Posterior cingulate gyrus (tissue), 11 donors: ENCODE measurements at places on chromosomes 16 and 17.
A peak's percentile ranks its signal among the peaks of the same experiment; 100 is the strongest.

DNA sequence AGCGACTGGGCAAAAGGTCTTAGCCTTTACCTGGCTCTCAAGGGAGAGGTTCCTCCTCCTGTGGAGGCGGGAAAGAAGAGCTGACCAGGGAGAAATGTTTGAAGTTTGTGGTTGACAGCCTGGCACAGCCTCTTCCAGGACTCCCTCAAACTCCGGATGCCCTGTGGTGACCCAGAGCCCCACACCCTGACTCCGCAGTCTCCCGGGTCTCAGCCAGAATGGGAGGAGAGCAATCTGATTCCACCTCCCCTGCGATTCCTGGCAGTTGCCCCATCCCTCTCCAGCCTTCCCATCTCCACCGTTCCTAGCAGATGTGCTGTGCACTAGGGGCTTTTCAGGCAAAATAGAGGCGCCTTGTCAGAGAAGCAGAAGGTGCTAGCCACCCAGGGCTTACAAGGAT is 5.5 kb upstream of the DNAI2 start:
- no peak for DNase-seq

- no peak for DNase-seq
These were observed 1.5 kb downstream of the SOCS7 start for GRCh38 chr17:38353086-38353604.

- DNase-seq = no peak
These were observed 70.7 kb upstream of the GNAO1 start for GRCh38 chr16:56120447-56121155.

DNA sequence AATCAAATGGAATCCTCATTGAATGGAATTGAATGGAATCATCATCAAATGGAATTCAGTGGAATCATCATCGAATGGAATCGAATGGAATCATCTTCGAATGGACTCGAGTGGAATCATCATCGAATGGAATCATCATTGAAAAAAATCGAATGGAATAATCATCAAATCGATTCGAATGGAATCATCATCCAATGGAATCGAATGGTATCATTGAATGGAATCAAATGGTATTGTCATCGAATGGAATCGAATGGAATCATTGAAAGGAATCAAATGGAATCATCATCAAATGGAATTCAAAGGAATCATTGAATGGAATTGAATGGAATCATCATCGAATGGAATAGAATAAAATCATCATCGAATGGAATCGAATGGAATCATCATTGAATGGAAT is 619.3 kb downstream of the TP53TG3F start:
- DNase-seq = no peak

DNA sequence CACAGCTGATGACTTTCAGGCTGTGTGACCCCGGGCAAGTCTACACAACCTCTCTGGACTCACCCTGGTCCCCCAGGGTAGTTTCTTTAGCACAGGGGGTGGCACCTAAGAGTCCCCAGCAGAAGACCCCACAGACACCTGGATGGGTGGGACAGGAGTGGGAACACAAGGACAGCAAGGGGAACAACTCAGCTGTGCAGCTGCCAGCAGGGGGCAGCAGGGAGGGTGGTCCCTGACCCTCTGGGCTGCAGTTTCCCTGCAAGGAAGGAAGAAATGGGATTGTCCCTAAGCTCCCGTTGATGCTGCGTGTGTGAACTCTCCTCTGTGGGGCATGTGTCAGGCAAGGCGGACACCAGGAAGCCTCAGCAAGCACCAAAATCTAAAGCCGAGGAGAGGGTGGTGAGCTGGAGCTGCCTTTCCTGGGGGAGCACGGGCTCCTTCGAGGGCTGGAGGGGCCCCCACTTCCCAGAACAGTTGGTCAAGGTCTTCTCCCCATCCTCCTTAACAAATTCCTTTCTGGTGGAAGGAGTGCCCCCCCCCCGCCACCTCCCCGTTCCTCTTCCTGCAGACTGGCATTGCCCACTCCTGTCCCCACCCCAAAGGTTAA is 24.1 kb upstream of the CDH5 start:
- no peak for DNase-seq

GRCh38 chr17:29613352-29613837 is 9.3 kb downstream of the CORO6 start:
- DNase-seq = peak; percentile 92

DNA sequence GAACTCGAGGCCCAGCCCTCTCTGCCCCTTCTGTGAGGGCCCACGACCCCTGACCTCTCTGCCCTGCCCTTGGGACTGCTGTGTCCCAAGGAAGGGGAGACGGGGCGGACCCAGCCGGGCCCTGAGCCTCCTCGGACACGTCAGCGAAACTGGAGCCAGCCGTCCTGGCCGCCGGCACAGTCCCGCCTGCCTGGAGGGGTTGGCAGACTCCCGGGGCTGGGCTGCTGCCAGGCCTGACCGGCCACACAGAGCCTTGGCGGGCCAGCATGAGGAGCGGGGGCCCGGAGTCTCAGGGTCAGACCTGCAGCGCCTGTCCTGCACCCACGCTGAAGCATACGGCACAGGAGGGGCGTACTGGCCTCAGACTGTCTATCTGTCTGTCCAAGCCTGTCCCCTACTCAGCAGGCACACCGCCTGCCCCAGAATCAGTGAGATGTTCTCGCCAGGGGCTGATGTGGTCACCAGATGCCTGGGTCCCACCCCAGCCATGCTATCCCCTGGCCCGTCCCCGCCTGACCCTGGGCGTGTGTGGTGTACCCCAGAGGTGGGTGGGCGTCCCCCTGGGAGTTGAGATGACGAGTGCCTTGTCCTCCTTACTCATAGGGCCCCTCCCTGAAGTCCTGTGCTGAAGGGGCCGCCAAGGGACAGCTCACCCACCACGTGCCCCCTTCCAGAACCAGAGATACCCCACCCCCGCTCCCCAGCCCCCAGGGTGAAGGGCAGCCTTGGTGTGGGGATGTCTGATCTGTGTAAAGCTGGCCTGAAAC is 4.7 kb downstream of the VASN start:
- DNase-seq = peak; percentile 95

GRCh38 chr17:39244600-39245570 is 19.1 kb upstream of the STAC2 start:
- peak; percentile 88 for DNase-seq

- DNase-seq = no peak
These were observed 12.4 kb downstream of the C17orf50 start for GRCh38 chr17:35773129-35773528.

DNA sequence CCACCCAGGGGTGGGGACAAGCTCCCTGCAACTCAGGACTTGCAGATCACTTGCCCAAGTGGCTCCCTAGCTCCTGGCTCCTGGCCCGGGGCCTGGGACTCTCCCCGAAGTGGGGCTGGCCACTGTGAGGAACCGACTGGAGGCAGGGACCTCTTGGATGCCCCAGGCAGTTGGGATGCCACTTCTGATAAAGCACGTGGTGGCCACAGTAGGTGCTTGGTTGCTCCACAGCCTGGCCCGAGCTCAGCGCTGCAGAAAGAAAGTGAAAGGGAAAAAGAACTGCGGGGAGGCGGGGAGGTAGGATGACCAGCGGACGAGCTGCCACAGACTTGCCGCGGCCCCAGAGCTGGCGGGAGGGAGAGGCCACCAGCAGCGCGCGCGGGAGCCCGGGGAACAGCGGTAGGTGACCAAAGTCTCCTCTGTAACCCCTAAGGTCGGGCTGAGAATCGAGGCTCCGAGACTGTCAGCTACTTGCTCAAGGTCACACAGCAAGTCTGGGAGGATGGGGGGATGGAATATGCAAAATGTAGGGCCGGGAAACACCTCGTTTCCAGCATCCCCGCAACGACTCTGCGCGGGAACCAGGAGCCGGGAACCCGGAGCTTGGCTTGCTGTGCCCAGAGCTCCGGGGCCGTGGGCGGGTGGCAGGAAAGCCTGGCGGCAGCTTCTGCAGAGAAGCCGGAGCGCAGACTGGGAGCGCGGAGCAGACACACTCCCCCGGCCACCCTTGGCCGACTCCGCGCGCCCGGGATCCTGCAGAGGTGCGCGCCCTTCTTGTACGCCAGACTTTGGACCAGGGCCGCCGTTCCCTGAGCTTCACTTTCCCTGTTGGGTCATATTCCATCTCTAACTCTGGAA is 1.9 kb downstream of the CIITA start:
- DNase-seq = peak; percentile 34

GRCh38 chr17:2146132-2146871 is 91.4 kb downstream of the HIC1 start:
- DNase-seq = no peak

- no peak for DNase-seq
These were observed 150.5 kb downstream of the NPIPB5 start for GRCh38 chr16:22661161-22661647.

GRCh38 chr16:29011851-29012250 is 27.0 kb downstream of the LAT start:
- DNase-seq = no peak

DNA sequence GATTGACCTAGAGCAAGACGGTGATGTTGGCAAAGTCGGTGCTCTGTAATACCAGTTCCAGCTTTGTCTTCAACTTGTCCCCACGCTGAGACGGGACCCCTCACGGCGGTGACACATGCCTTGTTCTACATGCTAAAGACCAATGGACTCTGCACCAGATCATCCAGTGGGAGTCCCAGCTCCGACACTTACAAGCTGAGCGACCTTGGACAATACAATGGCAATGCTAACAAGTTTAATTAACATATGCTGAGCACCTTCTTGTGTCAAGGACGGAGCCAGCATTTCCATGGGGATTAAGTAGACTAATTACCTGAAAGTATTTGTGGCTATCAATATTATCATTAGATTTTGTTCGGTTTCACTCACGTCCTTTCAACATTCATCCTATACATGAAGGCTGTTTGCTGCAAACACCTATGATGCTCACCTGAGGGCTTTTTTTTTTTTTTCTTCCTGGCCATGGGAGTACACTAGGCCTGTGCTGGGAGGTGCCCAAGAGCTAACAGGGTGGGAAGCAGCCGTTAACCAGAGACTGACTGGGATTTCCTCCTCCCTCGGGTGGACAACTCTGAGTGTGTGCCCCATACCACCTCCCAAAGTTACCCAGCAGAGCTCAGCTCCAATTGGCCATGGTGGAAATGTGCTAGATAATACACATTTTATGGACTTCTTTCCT is 308.6 kb upstream of the ZFHX3 start:
- no peak for DNase-seq

- DNase-seq = no peak
These were observed 21.1 kb downstream of the ETV4 start for GRCh38 chr17:43524945-43525575.

DNA sequence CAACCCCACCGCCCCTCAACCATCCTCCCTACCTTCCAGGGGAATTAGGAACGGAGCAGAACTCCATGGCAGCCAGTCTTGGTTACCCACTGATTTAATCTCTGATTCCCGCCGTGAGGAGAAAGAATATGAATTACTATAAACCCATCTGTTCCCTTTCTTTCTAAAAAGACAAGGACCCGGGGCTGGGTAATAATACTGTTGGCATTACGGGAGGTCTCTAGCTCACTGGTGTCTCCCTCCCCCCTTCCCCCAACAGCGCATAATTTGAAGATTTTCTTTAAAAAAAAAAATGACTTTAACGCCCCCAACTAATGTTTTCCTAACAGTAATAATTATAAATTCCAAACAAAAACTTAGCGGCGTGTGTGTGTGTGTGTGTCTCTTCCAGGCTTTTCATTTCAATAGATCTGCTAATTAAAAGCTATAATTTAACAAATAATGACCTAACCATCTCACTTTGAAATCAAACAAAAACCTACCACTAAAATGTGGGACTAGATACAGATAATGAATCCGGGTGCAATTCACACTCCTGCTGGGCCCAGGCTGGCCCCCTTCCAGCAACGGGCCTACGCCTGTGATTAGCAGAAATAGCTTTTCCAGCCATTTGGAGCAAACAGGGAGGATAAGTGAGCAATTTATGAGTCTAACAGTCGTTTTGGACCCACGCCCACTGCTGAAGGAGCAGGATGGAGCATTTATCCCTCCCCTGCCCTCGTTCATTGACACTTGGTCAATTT is 18.2 kb upstream of the BHLHA9 start:
- DNase-seq = no peak

- DNase-seq = no peak
These were observed 897 bp downstream of the OMG start for GRCh38 chr17:31296142-31296541.

DNA sequence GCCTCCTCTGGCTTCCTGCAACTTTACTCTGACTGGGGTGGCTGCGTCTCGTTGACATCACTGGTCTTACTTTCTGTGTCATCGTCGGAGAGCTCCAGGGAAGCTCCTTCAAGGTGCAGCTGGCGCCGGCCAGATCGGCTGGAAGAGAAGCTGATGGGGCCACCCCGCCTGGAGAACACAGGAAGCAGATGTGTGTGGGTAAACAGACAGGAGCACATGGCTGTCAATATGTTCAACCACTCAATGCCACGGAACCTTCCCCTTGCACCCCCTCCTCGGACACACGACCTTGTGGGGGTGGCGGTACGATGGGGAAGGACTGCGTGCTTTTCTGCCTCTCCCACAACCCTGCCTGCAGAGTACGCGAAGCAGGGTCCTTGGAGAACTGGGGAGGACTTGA is 40.1 kb downstream of the NDEL1 start:
- no peak for DNase-seq

DNA sequence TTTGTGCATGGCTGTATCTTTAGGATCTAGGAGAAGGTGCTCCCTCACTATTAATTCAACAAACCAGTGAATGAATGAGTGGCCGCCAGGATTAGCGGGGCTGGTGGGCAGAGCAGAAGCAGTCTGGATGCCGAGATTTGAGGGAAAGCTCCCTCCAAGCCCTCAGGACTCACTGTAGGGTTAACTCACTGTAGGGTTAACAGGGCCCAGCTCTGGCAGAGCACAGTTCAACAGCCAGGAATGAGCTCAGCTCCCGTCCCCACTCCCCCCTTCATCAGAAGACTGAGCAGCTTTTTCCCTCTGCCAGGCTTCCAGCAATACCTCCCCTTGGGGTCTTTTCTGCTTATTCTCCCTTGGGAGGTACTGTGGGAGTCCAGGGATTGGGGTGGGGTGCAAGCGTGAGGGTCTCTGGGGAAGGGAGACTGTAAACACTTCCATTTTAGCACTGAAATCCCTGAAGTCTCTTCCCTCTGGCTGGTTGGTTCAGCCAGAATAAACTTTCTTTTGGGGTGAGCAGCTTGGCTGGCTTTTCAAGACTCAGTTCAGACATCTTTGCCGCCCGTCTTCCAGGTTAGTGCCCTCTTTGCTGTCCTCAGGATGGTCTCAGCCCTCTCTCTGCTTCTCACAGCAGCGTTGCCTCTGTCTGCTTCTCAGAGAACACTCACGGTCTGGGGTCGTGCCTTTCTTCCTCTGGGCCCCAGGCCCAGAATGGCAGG is 53.7 kb upstream of the WSB1 start:
- DNase-seq = no peak

DNA sequence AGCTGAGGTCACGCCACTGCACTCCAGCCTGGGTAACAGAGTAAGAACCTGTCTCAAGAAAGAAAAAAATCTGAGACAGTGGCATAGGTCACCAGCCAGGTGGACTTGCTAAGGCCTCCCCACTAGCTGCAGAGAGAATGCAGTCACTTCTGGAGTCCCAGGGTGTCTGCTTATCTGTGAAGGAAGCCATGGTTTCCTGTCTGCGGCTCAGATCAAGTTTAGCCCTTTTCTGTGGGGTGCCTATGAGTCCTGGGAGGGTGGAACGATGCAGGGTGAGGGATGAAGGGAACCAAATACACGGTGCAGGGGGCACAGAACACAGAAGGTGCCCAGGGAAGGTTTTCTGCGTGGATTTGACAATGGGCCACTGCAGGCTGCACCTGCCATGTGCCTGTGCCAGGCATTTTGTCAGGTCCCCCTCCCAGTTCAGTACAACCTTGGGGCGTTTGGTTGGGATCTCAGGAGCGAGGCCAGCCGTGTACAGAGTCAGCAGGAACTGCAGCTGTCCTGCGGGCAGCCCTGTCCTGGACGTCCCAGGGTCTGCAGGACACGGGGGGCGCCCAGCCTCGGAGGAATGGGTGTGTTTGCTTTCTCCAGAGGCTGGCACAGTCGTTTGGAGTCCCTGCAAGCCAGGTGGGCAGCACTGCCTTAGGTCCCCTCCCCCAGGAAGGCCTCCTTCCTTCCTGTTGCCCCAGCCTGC is 41.8 kb downstream of the RAB11FIP4 start:
- peak; percentile 64 for DNase-seq
